Stimulated activated CD4-positive, alpha-beta T cell treated with anti-CD3 and anti-CD28 coated beads, Interleukin-2, amount 100 ng/mL, for 24 hours (primary cell): ENCODE measurements at places on chromosomes 2 and 18.

GRCh38 chr2:71613403-71613952 is 160.1 kb downstream of the DYSF start:
- no peak for DNase-seq

DNA sequence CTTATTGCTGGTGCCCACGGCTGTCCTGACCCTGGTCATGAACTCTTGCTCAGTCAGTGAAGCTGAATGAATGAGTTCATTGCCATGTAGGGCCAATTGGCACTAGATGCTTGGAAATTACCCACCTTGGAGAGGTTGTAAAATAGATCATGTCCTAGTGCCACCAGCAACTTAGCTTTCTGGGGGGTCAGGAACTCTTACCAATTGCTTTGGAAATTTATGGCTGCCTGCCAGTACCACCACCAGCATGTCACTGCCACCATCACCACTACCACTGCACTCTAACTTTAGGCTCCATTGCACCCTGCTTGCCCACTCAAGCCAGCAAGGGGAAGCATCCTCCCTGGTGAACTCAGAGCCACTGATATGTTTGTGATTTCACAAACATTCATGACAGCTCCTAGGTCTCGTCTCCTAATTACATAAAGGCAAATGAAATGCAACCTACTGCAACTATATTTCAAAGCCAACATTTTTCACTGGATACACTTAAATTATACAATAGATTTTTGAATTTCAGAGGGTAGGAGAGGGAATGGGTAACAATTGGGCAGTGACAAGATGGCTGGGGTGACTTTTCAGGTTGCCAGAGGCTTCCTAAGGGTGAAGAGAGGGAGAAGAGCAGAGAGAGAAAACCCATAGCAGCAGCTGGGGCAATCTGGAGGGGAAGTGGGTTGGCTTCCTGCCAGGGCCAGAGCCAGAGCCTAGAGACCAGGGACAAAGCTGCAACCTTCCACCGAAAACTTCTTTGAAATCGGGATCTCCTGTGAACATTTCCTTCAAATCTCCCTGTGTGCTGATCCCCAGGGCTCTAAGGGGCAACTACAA is 3.5 kb upstream of the EMILIN1 start:
- DNase-seq = peak; percentile 37

- DNase-seq = no peak
Measured at GRCh38 chr2:122007577-122007976, 252.1 kb downstream of the TSN start.

DNA sequence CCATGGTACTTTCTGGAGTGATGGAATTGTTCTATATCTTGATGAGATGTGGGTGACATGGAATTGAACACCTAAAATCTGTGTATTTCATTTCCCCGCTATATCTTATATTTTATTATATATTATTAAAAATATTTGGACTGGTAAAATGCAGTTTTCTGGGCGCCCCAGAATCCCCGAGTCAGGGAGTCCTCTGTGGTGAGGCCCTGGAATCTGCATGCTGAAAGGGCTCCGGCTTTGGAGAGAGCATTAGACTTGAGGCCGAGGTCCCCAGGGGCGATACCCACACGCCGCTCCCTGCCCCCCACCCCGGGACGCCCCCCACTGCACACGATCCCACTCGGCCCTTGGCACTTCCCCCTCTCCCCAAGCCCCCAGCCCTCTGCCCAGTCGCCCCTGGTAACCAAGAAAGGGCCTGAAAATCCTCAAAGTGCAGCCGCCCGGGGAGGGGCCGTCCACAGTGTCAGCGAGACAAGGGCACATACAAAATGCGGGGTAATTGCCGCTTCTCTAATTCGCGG is 126.0 kb downstream of the ZFP36L2 start:
- DNase-seq = no peak

DNA sequence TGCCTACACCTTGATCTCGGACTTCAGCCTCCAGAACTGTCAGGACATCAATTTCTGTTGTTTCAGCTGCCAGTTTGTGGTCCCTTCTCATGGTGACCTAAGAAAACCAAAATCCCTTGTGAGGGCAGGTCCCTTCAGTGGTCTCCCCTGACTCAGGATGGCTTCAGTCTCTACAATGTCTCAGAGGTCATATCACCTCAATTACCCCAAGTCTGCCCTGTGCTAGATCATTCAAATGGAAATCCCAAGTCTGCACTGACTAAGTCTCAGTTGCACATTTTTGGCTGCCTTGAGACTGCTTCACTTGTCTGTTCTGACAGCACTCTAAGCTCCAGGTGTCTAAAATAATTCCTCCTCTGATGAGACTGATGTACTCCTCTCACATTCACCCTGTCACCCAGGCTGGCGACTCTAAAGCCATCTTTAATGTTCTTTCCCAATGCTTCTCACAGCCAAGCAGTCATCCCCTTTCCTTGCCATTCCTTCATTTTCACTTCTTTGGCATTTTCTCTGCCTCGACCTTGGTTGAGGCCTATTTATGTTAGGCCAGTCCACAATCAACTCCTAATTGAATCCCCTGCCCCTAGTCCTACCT is 470.8 kb downstream of the DLGAP1 start:
- no peak for DNase-seq

GRCh38 chr18:72368308-72368707 is 175.8 kb downstream of the CBLN2 start:
- no peak for DNase-seq

GRCh38 chr2:196336207-196336606 is 164.8 kb upstream of the STK17B start:
- no peak for DNase-seq

DNA sequence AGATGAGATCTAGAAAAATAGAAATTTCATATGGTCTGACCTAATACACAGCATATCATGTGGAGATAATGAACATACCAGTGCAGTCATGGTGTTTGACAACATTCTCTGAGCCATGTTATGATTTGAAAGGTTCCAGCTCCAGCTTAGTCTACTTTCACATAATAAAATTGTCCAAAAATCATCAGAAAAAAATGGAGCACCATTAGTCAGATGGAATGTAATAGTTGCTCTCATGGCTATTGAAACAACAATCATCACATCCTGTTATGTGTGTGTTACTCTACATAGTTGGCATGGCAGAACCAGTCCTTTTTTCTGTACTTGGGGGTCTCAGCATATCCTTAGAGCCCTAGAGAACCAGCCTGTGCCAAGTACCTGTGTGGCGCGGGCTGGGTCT is 678.9 kb upstream of the FANCL start:
- DNase-seq = no peak

DNA sequence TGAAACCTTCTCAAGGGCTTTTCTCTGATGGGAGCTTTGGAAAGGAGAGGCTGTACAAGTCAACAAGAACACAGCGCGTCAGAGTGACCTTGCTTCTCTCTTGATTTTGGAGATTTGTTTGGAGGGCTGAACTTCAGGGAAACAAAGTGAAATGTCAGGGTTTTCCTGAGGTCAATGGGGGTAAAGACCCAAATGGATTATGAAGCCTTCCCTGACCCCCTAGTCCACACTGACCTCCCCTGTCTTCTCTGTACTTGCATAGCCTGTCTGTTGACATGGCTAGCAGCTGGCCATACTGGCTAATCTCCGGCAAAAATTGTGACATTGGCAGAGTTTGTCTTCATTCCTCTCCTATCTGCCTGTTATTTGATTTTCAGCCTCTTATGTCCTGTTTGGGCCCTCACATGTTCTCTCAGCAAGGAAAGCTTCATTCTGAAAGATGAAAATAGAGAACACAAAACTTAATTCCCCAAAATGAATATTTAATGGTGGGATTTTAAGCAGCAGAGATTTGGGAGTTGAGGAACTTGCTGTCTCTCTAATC is 149.3 kb upstream of the HAAO start:
- DNase-seq = no peak

- no peak for DNase-seq
Measured at GRCh38 chr2:65296971-65297370, 69.3 kb downstream of the ACTR2 start.

DNA sequence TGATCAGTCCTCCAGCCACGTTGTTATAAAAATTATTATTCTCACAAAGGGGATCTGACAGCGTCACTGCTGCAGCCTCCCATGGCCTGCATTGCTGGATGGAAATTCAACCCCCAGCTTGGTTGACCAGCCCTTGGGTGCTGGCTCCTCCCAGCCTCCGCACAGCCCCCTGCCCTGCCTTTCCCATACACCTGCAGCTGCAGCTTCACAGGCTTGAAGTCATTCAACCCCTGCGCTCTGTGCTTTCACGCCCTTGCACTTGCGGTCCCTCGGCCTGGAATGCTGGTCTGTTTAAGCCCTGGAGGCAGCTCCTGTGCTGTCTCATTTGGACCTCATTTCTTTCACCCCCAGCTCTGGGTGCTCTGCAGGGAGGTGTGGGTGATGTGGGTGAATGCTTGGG is 860 bp upstream of the CD8A start:
- no peak for DNase-seq

GRCh38 chr2:203441463-203441862 is 93.6 kb downstream of the RAPH1 start:
- DNase-seq = no peak

DNA sequence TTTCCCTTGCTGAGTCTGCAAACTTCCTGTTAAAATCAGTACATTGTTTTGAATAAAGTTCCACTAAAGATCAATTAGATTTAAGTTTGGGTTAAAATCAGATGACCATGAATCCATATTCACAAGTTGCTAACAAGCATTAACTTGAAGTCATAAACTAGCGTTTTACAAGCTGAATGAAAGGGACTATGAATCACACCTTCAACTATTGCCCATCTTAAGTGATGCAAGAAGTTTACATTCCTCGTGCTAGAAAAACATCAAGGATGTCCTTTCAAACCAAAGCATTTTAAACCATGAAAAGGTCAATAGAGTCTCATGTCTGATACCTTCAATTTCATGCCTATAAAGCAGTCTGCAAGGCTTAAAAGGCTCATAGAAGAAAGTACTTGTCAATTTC is 257.2 kb upstream of the SYT4 start:
- DNase-seq = no peak

GRCh38 chr2:105231232-105231619 is 10.3 kb upstream of the GPR45 start:
- no peak for DNase-seq

- DNase-seq = no peak
Measured at GRCh38 chr2:88329815-88330603, 122.5 kb downstream of the FOXI3 start.

GRCh38 chr2:62426154-62426912 is 79.7 kb downstream of the TMEM17 start:
- DNase-seq = no peak

DNA sequence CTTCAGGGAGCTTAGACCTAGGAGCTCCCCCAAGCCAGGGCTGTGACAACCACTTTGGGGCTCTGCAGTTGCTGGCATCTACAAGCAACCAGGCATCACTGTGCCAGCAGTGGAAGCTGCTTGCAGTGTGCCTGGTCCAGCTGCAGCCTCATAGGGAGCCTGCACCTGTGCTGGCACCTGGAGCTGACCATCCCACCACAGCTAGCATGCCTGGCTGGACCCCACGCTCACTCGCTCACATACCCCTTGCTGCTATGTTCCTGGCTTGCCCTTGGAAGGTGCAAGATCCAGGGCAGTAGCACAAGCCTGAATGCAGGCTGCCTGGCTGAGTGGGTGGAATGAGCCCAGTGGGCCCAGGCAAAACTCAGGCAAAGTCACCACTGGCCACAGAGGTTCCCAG is 82.5 kb downstream of the ZNF804A start:
- DNase-seq = no peak

DNA sequence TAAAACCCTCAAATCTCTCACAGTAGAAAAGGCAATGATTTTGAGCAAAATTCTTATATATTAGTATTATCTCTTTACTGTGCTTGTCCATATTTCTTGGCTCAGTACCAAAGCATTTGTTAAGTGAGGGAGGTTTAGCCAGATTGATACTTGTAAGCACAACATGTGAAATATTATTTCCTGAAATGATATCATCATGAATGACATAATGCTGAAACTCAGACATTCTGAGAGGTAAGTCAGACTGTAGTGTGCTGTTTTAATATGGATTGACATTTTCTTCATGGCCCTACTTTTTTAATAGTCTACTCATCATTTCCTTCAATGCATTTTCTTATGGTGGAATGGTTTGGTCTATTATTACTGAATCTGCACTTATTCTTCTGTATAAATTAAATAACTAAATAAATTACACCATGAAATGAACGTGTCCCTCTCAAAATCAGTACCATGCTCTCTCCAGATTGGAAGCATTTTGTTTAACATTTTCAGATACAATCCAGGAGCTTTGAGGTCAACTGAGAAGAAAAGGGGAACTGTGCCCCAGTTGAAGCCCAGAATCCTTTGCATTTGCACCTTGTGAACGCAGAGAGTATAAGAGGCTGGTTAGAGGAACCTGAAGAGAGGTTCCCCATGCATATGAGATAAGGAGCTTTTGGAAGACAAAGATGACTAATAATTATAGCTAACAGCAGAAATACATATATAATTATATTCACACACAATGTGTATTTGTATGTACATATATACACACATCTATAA is 50.1 kb upstream of the CRACDL start:
- DNase-seq = no peak

- no peak for DNase-seq
Measured at GRCh38 chr2:144678736-144679135, 158.8 kb upstream of the ZEB2 start.

DNA sequence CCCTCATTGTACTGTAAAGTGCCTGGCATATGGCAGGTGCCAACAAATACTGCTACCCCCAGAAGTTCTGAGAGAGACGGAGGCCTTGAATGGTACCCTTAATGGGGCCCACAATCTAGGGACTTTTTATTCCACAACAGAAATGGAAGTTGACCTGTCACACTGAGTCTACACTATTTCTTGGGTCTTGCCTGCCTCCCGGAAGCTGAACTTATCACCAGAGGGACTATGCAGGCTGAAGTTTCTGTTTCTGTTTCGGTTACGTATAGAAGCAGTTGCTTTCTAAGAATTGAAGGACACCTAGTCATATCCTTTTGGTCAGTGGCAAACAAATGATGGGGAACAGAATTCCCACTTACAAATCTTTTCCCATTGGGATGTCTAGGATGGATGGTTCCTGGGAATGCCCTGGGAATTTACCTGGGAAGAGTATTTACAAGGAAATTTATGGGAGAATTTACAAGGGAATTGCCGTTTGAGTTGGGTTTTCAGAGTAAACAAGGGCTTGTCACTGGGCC is 74.2 kb downstream of the HS1BP3 start:
- DNase-seq = no peak

DNA sequence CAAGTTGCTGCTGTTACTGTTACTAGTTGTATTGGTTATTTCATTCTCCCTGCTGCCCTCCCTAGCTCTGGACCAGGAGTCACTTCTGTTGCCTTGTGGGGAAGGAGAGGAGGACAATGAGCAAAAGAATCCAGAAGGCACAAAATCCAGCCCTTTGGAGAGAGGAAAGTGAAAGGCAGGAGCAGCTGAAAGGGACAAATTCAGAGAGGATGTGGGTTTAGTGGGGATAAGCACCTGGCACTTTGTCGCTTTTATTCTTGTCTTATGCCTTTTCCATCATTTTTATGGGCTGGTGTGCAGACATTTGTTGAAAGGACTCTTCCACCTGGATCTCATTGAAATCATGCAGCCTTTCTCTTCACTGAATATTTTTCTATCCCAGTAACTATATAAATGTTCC is 24.3 kb upstream of the LTBP1 start:
- no peak for DNase-seq

DNA sequence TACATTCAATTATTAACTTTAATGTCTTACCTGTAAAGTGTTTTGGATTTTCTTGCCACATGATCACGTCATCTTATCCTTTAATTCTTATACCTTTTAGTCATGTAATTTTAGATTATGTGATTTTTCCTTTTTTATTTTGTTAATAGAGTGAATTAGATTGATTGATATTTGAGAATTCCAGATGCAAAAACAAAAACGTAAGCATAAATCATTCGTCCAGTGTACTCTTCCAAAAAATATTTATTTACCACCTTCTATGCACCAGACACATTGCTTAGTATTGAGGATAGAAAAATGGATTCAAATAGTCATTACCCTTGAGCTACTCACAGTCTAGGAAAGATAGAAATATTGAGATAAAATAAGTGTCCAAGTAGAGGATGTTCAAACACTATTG is 249.6 kb downstream of the PDE11A start:
- no peak for DNase-seq
